NCI-H510A (cell line): ENCODE measurements at places on chromosomes 1 and 21.
A peak's percentile ranks its signal among the peaks of the same experiment; 100 is the strongest.

- no peak for DNase-seq
These were observed 312.5 kb upstream of the PKN2 start for GRCh38 chr1:88371436-88372023.

DNA sequence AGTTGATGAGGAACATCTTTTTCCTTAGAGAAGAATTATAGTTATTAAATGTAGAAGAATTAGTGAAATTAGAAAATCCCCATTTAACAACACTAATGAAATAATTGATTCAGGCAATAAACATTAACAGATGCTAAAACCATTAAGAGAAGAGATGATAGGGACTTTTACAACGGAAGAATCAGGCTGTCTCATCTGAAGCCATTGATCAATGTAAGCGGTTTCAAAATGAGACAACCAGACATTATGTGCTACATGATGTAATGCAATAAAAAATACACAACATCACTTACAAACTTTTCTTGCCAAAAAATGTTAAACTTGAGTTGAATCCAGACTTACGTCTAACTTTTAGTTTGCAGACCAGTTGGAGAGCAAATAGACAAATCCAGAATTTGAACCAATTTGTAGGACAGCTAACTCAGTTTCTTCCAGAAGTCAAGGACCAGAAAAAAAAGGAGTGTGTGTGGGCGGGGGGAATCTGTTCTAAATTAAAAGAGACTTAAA, 165.4 kb upstream of the DPT start:
- DNase-seq: no peak

DNA sequence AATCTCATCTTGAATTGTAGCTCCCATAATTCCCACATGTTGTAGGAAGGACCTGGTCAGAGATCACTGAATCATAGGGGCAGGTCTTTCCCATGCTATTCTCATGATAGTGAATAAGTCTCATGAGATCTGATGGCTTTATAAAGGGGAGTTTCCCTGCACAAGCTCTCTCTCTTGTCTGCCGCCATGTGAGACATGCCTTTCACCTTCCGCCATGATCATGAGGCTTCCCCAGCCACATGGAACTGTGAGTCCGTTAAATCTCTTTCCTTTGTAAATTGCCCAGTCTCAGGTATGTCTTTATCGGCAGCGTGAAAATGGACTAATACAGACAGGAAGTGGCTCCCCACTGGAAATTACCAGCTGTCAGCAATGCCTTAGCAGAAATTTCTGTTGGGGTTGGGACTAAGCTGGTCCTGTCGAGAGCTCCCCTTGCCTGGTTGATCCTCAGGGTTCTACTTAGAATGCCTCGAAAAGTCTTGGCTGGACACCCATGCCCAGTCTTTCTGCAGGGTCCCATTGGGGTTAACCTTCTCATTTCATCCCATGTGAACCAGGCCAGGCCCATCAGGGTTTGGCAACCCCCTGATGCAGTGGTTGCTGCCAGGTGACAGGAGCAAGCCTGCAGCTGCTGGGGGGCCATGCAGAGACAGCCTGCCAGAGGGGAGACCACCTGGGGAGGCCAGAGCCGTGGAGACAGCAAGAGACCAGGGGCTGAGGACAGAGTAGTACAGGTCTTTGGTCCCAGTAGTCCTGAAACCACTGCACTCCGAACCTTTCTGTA, 2.8 kb upstream of the ABCG1 start:
- no peak for DNase-seq

DNA sequence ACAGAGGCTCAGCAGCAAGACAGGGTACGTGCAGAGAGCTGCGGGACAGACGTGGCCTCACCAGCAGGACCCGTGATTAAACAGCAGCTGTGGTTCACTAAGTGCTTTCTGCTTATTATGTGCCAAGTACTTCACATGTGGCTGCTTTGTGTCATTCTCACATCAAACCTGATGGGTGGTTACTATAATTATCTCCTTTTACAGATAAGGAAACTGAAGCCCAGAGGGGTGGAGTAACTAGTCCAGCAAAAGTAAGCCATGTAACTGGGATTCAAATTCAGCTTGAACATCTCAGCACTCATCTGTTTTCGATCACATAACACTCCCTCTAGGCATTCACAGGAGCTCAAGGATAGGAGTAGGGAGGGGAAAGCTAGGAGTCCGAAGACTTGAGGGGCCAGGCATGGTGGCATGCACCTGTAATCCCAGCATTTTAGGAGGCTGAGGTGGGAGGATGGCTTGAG, 50.8 kb upstream of the CLIC4 start:
- peak; percentile 47 for DNase-seq

- no peak for DNase-seq
These were observed 1.7 kb downstream of the FMN2 start for GRCh38 chr1:240093120-240093961.

DNA sequence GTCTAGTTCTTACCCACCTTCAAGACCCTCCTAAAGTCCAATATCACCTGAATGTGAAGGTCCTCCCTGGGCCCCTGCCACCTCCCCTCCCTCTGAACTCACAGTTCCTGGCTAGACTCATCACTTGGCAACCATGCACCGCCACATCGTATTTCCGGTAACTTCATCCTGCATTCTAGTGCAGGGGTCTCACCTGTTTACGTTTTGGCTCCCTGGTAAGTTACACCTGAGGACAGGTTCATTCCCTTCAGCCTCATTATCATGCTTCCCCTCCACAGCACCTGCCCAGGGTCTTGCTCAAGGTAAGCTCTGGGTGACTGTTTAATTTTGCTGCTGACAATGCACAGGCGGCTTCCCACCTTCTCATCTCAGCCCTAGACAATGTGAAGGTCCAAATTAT, 93.1 kb downstream of the MIS18A start:
- DNase-seq: no peak

DNA sequence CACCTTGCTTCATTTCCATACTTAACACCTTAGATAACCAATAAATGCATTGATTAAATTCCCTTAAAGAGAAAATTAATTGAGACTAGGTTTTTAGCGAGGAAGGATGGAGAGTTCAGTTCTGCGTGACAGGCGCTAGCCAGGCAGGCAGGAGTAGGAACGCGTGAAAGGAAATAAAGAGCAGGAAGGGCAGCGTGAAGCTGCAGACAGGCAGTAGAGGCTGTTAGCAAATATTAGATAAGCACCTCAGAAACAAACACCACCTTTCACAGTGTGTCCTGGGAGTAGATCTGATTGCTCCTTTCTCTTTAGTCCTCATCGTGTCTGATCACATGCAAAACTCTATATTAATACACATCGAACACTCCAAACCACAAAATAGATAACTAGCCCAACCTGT, 282.7 kb upstream of the ADGRL2 start:
- peak; percentile 10 for DNase-seq

GRCh38 chr21:42469272-42469671, 26.8 kb downstream of the RSPH1 start:
- DNase-seq: no peak

GRCh38 chr21:38903690-38904139, 98.0 kb downstream of the ETS2 start:
- no peak for DNase-seq

GRCh38 chr1:200039849-200040474, 12.5 kb downstream of the NR5A2 start:
- no peak for DNase-seq

GRCh38 chr1:193458628-193459027, 272.2 kb upstream of the B3GALT2 start:
- no peak for DNase-seq

DNA sequence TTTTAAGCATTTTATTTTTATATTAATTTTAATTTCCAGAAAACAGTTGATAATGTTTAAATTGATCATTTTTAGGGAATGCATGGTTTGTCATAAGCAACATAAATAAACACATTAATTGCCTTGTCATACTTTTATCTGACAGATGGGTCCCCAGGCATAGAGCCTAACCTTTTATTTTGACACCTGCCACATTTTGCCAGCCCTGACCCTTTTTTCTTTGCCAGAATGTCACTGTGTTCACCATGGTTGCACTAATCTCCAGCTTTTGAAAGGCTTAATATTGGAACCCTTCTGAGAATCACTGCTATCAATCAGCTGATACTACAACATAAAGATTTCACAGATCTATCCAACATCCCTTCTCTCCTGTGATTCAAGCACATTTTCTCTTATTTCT, 56.0 kb upstream of the DPYD start:
- DNase-seq: no peak

- no peak for DNase-seq
These were observed 125.3 kb downstream of the DNM3 start for GRCh38 chr1:171966426-171967220.

GRCh38 chr1:202165267-202165941, 5.0 kb upstream of the PTPN7 start:
- DNase-seq: no peak

DNA sequence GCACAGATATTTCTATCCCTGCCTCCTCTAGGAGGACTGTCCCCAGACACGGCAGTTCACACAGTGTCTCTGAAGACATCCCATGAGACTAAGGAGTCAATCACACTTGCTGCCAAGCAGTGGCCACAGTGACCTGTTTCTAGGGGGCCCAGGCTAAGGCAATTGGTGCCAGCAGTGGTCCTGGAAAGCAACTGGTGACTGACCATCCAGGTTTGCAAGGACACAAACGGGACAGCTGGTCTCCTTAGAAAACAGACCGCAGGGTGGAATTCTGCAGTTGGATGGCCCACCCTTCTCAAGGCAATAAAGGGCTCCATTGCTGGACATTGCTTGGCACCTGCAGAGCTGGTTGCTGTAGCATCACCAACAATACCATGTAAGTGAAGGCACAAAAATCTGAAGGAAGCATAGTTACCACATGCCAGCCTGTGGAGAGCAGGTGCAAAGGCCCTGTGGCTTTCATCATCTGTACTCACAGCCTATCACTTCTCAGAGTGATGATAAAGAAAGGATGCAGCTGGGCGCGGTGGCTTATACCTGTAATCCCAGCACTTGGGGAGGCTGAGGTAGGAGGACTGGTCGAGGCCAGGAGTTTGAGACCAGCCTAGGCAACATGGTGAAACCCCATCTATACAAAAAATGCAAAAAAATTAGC, 81.5 kb downstream of the STUM start:
- no peak for DNase-seq

- DNase-seq: no peak
These were observed 193.3 kb upstream of the CSF3R start for GRCh38 chr1:36675931-36676562.

GRCh38 chr1:21077085-21077484, 99.6 kb downstream of the EIF4G3 start:
- DNase-seq: no peak

- no peak for DNase-seq
These were observed 7.8 kb downstream of the ANGPTL7 start for GRCh38 chr1:11196945-11197344.

GRCh38 chr1:198892065-198892464, 253.2 kb downstream of the PTPRC start:
- no peak for DNase-seq

- no peak for DNase-seq
These were observed 77.5 kb upstream of the KCNK2 start for GRCh38 chr1:215005078-215005477.

DNA sequence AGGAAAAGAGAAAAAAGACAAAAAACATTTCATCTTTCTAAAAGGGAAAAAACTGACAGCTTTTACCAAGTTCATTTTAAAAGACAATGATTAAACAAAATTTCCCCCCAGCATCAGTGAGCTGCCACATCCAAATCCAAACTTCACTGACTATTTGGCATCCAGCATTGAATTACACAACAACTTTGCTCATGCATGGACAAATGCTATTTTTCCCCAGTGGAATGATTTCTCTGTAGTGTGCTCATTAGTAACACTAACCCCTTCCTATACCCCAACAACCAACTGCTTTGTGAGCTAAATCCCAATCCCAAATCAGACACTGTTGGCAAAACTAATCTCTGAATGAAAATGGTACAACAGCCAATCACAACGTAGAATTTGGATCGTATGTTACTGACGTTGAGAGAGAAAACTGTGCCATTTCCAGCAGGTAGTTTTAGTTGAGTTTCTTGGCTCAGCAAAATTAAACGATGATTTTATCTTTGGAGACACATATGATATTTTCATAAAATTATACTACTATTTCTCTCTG, 37.9 kb downstream of the PIK3R3 start:
- no peak for DNase-seq

DNA sequence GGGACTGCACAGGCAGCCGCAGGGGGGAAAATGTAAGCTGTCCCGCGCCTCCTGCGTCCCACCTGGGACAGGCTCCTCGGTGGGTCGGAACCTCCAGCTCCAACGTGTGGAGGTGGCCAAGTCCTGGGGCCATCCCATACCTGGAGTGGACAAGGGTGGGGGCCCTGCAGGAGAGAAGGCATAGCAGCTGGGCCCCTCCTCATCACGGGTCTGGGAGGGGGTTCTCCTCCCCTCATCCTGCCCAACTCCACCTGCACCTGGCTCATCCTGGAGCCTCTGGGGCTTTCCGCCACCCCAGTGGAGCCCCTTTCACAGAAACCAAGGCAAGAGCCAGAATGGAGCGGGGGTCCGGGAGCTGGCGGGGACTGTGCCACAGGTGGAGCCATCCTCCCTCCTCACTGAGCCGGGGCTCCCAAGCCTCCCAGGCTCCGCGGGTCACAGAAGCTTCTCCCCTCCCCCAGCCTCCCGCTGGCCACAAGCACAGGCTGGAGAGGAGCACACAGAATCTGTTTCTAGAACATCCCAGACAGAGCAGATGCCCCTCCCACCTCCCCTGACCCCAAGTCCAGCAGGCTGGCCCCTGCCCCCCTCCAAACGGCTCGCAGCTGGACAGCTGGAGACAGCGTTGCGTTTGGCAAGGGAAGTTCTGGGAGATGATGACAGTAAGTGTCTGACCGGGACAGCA, 65.8 kb downstream of the MEGF6 start:
- DNase-seq: no peak

DNA sequence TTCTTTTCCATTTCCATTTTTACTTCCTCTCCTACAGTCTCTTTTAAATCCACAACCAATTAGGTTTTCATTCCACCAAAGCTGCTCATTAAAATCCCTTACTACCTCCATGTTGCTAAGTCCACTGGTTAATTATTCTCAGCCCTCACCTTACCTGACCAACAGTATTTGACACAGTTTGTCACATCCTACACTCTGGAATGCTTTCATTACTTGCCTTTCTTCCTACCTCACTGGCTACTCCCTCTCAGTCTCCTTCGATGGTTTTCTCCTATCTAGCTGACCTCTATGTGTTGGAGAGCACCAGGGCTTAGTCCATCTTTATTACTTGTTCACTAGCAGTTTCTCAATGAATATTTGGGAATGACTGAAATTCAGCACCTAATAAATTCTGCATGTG, 78.6 kb downstream of the NME7 start:
- DNase-seq: no peak

DNA sequence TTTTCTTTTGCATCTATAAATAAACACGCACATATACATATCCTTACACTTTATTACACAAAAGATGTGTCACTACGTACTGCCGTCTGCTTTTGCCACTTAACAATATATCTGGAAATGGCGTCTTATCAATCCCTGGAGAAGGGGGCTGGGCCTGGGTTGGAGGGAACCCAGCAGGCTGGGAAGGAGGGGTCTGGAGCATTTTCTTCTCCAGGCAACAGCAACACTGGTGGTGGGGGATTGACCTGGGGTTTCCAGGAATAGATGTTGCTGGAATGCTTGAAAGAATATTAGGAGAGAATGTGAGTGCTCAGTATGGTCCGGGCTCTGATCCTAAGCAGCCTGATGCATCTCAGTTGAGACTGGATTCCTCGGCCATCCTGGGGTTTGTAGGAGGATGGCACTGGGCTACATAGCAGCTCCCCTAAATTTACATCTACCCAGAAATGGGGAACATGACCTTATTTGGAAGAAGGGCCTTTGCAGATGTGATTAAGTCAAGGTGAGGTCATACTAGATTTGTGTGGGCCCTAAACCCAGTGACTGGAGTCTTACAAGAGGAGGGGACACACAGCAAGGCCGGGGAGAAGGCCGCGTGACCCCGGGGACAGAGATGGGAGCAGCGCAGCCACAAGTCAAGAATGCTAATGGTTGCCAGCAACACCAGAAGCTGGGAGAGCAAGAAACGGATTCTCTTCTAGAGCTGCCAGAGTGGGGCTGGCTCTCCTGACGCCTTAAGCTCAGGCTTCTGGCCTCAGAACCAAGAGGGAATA, 98.6 kb downstream of the SIK1 start:
- DNase-seq: no peak
